ENCODE measurements at places on chromosomes 5 and 9.

GRCh38 chr5:40041452-40041851 is 616.7 kb upstream of the DAB2 start:
- DNase-seq, result no peak

GRCh38 chr9:100170556-100170955 is 71.5 kb downstream of the INVS start:
- no peak for DNase-seq

GRCh38 chr9:135888126-135888765 is 19.1 kb downstream of the CAMSAP1 start:
- no peak for DNase-seq

DNA sequence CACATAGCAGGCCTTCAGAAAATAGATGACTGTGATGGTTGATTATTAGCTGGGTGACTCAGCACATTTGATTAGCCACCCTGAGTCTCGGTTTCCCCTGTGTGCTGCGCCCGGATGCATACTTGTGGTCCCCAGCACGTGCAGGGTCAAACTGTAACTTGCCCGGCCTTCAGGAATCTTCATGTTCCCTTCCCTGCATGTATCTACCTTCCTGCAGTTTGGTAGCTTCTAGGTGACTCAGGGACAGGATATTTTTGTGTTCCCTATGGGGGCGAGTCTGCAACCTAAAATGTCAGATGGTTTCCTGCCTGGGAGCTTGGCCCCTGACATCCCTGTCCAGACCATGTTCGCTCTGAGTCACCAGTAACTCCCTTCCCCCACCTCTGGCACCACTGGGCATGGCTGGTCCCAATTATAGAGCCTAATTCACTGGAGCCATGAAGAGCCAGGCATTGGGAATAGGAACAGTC is 13.2 kb downstream of the PTGS1 start:
- no peak for DNase-seq

DNA sequence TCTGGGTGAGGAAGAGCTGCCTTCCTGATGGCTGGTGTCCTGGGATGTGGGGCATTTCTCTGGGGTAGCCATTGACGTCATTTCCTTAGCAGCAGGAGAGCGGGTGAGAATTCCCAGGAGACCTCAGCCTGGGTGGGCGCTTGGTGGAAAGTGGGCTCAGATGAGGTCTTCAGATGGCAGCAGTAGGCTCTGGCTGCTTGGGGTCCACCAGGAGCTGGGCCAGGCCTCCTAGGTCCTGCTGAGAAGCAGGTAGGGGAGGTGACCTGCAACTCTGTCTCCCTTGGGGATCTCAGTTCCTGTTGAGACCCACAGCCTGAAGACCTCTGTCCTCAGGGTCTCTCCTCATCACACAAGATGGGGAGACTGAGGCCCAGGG is 31.5 kb downstream of the FAM163B start:
- no peak for DNase-seq

DNA sequence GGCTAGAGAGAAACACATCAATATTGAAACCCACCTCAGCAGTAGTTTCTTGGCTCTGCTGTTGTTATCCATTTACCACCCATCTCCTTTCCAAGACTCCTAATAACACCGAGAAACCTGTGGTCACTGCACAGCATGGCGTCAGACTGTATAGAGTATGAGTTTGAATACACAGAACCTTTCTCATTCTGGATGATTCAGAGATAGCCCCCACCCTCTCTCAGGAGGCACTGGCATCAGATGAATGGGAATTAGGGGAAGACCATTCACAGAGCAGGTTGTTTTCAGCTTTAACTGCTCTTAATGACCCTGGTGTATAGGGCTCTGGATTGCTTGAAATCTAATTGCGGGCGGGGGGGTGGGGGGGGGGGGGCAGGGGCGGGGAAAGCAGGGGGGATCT is 86.7 kb downstream of the GPR21 start:
- no peak for DNase-seq

DNA sequence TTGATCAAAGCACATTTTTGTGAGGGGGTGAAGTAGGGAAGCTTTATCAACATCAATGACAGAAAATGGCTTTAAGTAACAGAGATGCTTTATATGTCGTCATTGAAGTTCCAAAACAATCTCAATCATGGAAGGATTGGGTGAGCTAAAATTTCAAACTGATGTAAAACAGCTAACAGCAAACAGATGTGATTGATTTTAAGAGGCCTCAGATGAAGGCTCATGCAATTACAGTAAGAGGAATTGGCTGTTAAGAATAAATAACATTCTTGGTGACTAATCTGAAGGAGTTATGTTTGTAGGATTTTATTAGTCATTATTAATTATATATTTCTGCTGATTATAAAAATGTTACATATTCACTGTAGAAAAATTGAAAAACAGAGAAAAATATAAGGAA is 63.5 kb upstream of the PUM3 start:
- no peak for DNase-seq

DNA sequence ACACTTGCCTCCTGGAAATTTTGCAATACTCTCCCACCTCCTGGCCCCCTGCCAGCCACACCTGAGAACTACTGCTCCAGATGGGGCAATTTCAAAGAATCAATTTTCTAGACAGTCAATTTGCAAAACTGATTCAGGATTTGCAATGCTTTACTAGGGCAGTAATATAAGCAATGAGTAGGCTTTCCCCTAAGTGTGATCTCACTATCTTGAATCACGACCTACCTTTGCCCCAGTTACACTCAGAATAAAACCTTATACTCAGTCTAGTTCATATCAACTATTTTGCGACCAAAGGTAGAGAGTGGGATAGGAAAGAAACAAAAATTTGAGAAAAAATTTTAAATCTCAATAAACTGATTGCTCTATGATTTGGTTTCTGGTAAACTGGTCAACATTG is 54.4 kb downstream of the DROSHA start:
- no peak for DNase-seq

DNA sequence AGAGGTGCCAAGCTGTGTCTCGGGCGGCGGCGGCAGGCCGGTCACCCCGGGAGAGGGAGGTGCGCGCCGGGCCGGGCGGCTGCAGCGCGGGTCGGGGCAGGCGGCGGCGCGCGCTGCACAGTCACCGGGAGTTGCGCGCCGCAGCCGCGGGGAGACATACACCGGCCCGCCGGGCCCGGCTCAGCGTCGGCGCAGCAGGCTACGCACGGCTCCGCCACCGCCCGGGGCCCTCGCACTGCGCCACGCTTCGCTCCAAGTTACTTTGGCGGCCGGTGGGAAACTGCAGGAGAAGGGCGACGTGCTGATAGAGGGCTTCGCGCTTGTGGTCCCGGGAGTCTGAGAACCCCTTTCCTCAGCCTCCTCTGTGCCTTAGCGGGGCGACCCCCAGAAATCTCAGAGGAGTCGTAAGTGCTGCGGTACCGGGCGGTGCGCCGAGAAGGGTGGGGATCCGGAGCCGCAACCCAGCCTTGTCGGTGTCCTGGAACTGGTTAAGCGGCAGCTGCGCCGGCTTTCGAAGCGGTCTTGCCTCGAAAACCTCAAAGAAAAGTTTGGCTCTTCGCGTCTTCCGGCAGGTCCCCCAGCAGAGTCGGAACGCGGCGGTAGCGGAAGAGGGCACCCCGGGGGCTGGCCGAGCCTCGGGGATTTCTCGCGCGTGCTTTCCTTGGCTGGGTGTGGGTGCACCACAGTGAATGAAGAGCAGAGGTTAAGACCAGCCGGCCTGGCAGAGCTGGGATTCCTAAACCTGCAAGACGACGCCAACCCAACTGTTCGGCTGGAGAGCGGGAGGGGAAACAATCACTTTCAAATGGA is at the start of gene EFNA5:
Gene EFNA5, minus strand, starts transcription at position 6 of the 810 bp plus-strand sequence.
- DNase-seq, result no peak

DNA sequence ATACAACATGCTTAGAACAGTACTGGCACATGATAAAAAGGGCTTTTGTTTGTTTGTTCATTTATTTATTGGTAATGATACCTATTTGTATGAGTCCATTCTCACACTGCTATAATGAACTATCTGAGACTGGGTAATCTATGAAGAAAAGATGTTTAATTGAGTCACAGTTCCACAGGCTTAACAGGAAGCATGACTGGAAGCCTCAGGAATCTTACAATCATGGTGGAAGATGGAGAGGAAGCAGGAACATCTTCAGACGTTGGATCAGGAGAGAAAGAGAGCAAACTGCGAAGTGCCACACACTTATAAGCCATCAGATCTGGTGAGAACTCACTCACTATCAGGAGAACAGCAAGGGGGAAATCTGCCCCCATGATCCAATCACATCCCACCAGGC is 847.7 kb downstream of the CDH18 start:
- DNase-seq, result no peak

Measured in activated CD8-positive, alpha-beta memory T cell treated with anti-CD3 and anti-CD28 coated beads for 1 hour (primary cell).